ENCODE measurements at places on chromosomes 5 and 9.
A peak's percentile ranks its signal among the peaks of the same experiment; 100 is the strongest.

GRCh38 chr5:500491-500890 is 23.8 kb downstream of the SLC9A3 start:
- no peak for DNase-seq

- no peak for DNase-seq
These were observed 1.5 kb downstream of the FAM78A start for GRCh38 chr9:131274674-131275331.

DNA sequence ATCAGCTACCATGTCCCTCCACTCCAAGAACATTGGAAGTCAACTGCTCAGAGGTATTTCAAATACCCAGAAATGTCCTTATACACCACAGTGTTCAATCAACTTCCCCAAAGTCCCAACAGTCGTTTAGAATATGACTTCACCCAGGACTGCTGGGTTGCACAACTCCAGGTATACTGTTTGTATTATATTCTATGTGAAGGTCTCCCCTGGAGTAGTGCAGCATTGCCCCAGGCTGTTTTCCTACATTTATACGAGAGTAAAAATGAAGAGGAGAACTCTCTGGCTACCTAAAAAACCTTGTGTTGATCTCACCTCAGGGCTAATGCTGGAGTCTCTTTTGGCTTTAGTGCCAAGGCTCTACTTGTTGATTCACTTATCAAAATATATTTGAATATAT is 183.6 kb upstream of the MAP3K1 start:
- no peak for DNase-seq

DNA sequence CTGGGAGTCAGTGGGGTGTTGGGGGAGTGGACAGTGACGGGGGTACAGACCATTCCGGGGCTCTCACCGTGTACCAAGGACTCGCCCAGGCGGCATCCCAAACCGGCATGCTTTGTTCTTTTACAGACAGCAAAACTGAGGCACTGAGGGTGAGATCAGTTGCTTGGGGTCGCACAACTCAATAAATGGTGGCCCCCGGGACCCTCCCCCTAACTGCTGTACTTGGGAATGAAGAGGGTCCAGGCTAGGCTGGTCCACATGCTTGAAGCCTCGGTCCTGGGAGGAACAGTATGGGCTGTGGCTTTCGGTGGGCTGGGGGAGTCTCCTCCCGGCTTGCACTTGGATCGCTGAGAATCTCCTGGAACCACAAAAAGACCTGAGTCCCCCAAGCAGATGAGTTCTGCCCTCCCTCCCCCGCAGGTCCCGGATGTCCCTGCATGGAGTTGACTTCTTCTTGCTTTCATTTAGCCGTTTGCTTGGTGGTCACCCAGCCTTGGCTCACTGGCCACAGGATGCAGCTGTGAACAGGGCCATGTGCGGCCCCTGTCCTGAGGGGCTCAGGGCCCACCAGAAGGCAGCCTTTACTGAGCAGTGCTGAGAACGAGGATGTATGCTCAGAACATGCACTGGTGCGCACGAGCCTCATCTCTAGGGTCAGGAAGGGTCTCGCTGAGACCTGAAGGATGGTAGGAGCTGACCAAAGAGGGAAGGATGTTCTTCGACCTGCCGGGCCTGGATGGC is 4.2 kb downstream of the LAMC3 start:
- no peak for DNase-seq

DNA sequence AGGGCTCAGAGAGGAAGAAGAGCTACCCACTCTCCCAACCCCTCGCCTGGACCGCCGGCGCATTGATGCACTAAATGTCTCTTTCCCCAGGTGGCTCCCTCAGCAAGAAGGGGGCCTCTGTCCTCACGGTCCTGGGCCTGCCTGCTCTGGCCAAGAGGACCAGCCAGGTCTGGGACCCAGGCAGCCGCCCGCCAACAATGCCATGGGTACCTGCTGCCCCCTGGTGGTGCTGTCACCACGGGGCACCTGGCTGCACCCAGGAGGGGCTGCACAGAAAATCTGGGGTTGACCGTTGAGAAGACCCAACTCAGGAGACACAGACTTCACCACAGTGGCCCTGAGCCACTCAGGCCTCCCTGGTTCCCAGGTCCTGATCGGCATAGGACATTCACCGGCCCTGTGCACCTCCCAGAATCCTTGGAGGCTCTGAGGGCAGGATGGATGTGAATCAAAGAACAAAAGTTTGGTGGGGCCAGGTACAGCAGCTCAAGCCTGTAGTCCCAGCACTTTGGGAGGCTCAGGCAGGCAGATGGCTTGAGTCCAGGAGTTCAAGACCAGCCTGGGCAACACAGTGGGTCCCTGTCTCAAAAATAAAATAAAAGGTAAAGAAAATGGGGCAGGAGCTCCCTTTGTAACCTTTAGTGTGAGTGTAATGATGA is 2.4 kb upstream of the VAV2 start:
- peak; percentile 93 for DNase-seq

DNA sequence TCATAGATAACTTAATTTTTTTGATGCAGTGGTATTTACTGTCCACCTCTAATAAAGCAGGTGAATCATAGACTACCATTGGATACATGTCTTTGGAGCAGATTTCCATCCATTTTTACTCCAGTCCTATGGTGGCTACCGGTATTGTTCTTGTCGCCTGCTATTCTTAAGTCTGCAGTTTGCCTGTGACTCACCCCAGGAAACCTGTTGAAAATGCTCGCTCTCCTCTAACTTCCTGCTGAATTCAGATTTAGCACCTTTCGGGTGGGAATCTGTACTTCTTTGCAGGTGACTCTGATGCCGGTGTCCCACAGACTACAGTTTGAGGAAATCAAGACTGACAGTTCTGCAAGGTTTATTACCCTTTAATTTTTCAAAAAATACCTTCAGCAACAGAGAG is 58.8 kb upstream of the DHFR start:
- DNase-seq, result no peak

DNA sequence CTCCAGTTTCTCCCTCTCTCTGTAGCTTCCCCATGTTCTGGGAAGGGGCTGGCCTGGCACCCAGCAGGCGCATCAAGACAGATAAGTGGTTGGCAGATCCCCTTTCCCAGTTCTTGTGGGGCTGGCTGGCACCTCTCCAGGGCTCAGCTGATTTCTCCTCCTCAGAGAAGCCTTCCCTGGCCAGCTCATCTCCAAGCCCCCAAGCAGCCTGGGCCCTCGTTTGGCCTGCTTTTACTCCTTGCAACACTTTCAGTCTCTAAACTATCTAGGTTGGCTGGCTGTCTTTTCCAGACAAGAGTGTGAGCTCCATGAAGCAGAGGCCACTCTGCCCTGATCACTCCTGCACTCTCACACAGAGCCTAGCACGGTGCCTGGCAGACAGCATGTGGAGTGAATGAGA is 13.5 kb downstream of the MACROH2A1 start:
- DNase-seq, result no peak

DNA sequence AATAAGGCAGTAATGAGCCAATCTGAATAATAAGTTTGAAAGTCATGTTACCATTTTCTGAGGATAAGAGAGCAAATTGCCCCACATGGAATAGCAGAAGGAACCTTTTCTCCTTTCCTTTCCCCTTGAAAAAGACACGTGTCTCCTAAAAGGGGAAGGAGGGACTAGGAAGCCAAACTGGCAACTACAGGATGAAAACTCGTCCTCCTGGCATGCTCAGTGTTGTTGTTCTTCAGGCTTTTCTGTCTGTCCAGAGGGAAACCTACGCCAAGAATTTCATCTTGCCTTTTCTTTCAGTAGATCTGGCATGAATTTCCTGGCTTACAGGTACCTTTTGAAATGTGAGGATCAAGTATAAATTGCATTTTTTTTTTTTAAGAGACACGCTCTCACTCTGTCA is 355.9 kb upstream of the TLE4 start:
- no peak for DNase-seq

Measured in ecto neural progenitor cell (in vitro differentiated cells).